ENCODE measurements at places on chromosomes 3 and 15. TPM values are rescaled to one million over a fixed set of nuclear protein-coding genes. Genes with fewer than 3 reads are reported as not detected.

Gene IL16
- total RNA-seq: under 0.01 TPM

Gene CAPN3
- 4.2 TPM for total RNA-seq

Gene KCNAB1
- total RNA-seq: 3.5 TPM

Gene OR5H14
- total RNA-seq: not detected

All from smooth muscle cell of the umbilical artery (primary cell).